Neuronal stem cell (in vitro differentiated cells): ENCODE measurements at places on chromosomes 16 and 17.

GRCh38 chr17:50865868-50866260 lies 290 bp downstream of the TOB1 start:
- DNase-seq, result no peak

GRCh38 chr17:57481910-57482391 lies 225.6 kb downstream of the MSI2 start:
- no peak for DNase-seq

DNA sequence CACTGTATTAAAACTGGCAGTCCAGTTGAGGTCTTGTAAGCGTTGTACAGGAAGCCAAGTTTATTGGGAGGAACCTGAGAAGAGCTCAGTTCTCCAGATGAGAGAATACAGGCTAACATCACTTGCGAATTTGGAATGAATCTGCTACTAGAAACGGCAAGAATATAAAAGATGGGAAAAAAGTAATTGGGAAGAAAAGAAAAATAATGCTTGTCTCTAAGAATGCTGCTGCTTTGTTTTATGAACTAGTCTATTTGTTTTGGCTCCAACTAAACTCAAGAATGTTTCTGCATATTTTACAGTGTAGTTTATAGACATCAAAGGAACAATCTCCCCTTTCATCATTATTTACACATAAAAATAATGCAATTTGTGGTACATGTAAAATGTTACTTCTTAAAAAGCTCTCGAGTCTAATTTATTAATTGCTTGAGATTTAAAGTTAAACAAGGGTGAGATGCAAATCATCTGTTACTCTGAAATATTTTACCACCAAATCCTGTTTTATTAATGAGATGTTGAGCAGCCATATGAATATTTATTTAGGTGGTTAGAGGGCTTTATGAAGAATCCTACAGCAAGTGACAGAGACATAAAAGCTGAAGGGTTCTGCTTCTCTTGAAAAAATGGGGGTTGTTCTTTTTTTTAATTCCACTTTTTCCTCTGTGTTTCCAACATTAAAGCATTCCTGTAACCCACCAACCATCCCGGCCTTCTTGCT lies 162.1 kb upstream of the AXIN2 start:
- DNase-seq, result no peak

GRCh38 chr16:47787696-47788095 lies 326.6 kb downstream of the PHKB start:
- DNase-seq, result peak; percentile 39

- no peak for DNase-seq
Observed at GRCh38 chr17:38547444-38547843, 58.3 kb downstream of the SRCIN1 start.
